Non-pigmented ciliary epithelial cell (primary cell): ENCODE measurements at places on chromosomes 4 and X.
A peak's percentile ranks its signal among the peaks of the same experiment; 100 is the strongest.

DNA sequence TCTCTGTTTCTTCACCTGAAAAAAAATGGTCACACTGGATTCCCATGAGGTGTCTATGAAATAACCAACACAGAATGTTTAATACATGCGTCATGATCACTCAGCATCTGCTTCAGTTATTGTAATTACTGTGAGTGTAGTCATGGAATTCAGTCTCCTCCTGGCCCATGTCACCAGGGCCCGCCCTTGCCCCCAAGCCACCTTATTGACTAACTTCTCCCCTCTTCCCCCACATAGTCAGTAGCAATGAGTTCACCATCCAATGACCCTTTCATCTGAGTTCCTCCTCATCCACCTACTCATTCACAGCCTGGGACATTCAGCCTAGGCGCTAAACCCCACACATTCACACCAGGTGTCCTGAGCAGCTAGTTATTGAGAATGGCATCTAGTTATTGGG is 15.6 kb downstream of the PNMA6F start:
- DNase-seq = no peak

DNA sequence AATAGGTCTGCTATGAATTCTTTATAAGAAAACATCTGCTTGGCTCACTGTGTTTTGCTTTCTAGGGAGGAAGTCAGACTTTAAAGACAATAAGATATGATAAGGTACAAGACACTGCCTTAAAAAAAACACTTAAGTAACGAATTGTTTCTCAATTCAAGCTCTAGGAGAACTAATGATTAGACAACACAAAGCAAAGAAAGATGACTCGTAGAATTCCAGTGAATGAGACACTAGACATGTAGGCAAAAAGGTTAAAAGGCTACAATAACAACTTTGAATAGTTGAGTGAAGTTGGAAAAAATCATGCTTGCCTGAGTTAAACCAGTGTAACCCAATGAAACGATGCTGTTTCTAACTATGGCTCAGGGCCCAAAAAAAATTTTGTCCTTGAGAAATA is 344.4 kb upstream of the ACTRT1 start:
- DNase-seq = no peak

- DNase-seq = no peak
Measured at GRCh38 chr4:39699687-39700409, 1.9 kb downstream of the UBE2K start.

DNA sequence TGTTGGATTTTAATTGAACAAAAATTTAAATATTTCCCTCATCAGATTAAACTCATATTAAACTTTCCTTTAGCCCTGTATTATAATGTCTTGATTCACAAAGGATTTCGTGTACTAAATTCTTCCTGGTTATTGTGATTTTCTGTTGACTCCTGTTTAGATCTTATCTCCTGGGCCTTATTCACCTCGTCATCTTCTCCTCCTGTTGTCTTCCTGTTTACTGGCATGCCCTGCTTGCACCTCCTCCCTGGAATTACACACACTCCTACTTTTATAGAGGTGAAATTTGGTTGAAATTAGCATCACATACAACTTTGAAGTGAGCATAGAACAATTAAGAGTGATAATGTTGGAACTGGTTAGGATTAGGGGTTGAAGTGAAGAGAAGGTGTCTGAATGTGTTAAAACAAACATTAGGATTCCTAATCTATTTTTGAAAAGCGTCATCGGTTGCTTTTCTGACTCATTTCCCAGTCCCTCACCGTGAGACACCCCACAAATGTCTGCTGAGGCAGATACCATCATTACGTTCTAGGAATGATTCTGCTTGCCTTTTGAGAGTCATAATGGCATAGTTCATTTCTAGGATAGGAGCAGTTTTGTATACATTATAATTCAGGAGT is 32.5 kb downstream of the TLL1 start:
- no peak for DNase-seq

GRCh38 chr4:25109511-25109910 is 50.7 kb downstream of the SEPSECS start:
- no peak for DNase-seq

- no peak for DNase-seq
Measured at GRCh38 chr4:140052050-140052449, 101.9 kb downstream of the MAML3 start.

DNA sequence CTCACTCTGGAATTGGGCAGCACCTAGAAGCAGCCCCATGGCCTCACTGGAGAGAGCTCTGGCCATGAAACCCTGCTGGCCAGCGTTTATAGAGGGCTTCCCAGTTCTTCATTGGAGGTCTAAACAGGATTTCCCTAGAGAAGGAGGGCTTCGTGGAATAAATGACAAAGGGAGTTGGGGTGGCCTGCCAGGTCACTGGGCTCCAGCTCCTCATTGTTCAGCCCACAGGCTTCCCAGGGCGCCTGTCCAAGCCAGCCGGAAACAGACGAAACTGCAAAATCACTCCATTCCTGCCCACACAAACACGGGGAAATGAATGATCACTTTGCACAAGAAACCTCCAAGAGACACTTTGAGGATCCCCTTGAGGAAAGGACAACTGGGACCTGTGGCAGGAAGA is 189.7 kb downstream of the TSPAN5 start:
- no peak for DNase-seq

- DNase-seq = no peak
Measured at GRCh38 chr4:123298261-123298660, 98.3 kb upstream of the SPRY1 start.

GRCh38 chrX:88560673-88561330 is 186.2 kb upstream of the CPXCR1 start:
- DNase-seq = no peak

DNA sequence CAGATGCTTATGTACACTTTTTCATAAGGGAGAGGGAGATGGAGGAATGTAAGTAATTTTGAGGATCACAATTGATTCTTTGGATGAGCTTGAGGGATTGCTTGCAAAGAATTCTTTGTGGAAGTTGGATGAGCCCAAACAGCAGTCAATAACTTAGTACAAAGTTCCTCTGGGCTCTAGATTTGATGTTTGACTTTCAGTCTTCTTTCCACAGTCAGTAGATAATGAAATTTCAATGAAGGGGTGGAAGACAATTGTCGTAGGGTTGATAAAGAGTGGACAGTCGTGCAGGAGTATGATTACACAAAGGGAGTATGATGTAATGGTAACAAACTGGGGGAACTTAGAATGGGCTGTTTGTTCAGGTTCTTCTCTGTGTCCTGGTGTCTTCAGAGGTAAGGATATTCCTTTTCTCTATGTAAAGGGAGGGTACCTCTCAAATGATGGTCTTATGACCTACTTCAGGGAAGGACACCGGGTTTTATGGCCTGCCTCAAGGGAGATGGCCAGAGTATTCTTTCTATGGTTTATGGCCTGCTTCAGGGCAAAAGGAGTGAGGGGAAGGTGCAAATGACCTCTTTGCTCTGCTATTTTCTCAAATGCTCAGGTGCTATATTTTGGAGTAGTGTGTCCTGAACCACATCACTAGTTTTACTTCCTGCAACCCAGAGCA is 1.7 kb upstream of the ABRAXAS1 start:
- DNase-seq = no peak

GRCh38 chrX:134613396-134613795 is 44.9 kb downstream of the PLAC1 start:
- DNase-seq = no peak

GRCh38 chrX:150408007-150408406 is 44.9 kb downstream of the MAMLD1 start:
- no peak for DNase-seq

GRCh38 chr4:150569998-150570535 is 11.9 kb upstream of the MAB21L2 start:
- no peak for DNase-seq

GRCh38 chr4:175308236-175308635 is 390.1 kb downstream of the ADAM29 start:
- DNase-seq = no peak

DNA sequence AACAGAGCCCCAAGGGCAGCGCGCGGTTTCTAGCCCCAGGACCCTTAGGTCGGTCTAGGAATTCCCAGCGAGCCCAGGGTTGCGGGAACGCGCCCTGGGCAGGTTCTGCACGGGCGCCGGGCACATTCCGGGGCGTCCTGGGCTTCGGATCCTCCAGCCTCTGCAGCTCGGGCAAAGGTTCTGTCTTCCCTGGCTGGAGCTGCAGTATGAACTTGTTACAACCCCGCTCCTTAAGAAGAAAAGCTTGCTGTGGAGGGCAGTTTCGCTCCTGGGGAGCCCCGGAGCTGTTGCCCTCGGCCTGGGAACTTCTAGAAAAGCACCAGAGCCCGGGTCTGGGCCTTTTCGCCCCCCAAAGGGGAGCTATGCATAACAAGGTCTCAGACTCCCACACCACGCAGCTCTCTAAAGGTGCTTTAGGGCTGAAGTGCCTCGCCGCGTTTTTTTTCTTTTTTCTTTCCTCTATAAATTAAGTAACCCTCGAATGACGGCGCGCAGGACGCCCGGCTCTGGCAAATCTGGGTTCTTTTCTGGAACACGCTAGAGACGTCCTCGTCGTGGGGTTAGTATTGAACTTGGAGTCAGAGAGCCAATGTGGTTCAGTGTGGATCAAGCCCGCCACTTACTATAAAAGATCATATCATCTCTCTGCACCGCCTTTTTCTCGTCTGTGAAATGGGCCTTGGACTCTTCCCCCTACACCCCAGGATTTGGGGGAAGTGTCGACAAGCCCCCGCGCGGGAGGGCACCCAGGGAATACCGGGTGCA is 5.7 kb downstream of the MSX1 start:
- DNase-seq = no peak

DNA sequence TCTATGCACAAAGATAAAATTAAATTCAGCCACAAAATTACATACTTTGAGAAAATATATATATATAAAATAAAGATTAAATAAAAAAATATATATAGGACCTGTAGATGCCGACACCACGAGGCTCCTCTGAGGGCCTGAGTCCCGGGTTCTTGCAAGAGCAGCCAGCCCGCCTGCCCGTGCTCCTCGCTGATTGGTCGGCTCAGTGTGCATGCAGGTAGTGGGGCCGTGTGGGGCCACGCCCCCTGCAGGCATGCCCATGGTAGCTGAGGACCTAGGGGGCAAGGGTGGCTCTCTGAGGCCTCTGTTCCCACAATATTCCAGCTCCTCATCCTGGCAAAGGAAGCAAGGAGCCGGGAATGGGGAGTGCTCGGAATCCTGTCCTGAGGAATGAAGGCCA is 80.5 kb upstream of the AMELX start:
- DNase-seq = no peak

DNA sequence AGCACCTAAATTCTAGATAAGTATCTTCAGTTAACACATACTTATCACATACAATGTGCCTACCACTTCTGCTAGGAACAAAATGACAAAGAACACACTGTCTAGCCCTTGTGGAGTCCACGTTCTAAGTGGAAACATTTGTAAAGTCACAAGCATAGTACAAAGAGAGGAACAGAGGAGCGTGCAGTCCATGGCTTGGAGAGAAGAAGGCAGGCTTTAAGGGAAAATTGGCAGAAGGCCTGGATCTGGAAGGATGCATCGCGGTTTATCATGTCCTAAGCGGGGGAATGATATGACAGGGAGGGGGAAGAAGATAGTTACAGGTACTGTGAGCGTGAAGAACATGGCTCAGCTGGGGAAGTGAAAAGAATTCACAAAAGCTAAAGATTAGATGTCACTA is 218.0 kb downstream of the PRDM5 start:
- DNase-seq = no peak

DNA sequence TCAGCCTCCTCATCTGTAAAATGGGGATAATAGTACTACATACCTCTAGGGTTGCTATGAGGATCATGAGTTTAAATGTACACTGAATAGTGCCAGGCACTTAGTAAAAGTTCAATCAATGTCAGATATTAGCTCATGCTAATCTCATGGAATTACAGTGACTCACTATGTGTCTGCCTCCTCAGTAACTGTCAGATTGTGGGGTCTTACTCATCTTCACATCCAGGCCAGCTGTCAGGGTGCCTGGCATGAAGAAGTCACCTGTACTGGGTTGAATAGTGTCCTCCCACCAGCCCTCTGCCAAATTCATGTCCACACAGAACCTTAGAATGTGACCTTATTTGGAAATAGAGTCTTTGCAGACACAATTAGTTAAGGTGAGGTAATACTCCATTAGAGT is 54.3 kb upstream of the STIM2 start:
- DNase-seq = no peak

DNA sequence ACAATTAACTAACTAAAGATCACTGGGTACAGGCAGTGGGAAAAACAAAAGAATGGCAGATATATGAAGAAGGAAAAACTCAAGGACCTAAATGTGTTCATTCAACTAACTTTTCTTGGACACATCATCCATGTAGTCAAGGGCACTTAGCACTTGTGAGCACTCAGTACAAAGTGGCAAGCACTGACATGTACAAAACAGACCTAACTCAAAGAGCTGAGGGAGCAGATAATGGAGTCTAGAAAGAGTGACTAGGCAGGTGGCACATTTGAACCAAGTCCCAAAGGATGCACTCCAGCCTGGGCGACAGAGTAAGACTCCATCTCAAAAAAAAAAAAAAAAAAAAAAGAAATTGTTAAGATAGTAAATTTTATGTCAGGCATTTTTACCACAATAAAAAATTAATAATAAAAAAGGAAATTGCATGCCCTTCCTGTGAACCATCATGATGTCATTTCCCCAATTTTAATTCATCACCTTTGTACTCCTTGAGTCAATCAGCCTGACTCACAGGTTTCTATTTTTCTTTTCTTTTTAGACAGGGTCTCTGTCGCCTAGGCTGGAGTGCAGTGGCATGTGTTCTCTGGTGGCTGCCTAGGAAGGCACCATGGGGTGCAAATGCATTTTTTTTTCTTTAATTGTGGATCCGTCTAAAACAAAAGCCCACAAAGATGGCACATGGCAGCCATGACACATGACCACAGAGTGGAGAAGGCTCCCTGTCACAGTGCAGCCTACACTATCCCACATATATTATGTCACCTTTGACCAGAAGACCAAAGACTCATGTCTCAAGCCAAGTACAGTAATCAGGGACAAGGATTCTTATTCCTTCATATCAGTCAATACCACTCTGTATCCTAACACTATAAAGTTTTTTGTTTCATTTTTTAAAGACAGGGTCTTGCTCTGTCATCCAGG is 91.9 kb downstream of the CHST7 start:
- DNase-seq = no peak

GRCh38 chr4:80008971-80009370 is 64.1 kb downstream of the ANTXR2 start:
- no peak for DNase-seq

GRCh38 chr4:31058656-31059055 is 338.5 kb downstream of the PCDH7 start:
- no peak for DNase-seq

- DNase-seq = peak; percentile 9
Measured at GRCh38 chr4:128130621-128131020, 69.5 kb downstream of the LARP1B start.

- DNase-seq = no peak
Measured at GRCh38 chr4:140865253-140866217, 109.3 kb upstream of the TBC1D9 start.
